Upper lobe of left lung (tissue), 6 donors: ENCODE measurements at places on chromosomes 11 and 22. TPM values are rescaled to one million over a fixed set of nuclear protein-coding genes. Genes with fewer than 3 reads are reported as not detected.

GRCh38 chr22:19717691-19718455 is 3.6 kb downstream of the SEPTIN5 start:
- peaks cover 45% of the 10 kb centered on the region for H3K4me1 ChIP-seq
- DNase-seq = peak; percentile 75
- H3K36me3 ChIP-seq = peaks cover 5% of the 10 kb centered on the region
- peaks cover 33% of the 10 kb centered on the region for H3K27me3 ChIP-seq
- peak overlapping the region; percentile 80 for H3K4me3 ChIP-seq

Gene KCNJ11
- 6.8 TPM for total RNA-seq

Gene CST6
- 37.3 TPM for total RNA-seq

Gene SLCO2B1
- total RNA-seq = 251 TPM

Gene PRSS23
- 87.0 TPM for total RNA-seq

Gene ZBTB16
- total RNA-seq = 322 TPM

DNA sequence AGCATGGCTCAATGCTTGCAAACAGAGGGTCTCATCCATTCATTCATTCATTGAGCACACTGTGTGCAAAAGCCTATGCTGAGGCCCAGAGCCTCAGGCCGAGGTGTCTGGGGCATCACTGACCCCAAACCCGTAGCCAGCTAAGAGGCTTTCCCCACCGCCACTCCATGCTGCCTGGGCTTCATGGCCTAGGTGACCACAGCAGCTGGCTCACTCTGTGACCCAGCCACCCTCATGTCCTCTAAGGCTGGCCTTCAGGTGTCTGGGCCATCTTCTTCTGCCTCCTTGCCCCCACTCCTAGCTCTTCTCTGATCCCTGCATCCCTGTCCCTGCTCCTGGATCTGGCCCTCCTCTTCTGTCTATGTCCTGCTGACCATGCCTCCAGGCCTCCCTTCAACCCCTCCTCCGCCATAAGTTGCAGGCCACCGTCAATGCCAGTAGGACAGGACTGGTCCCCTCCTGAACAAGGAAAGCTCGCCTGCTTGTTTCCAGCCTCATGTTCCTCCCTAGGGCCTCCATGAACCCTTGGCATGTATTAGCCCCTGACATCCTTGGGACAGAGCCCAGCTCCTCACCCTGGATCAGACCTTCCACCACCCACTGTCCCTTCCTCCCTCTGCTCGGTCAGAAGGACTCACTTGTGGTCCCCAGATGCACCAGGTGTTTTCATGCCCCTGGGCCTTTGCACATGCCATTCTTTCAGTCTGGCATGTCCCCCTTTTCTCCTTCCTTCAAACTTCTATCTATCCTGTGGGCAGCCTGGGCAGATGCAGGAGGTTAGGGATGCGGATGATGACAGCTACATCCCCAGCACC is 92.8 kb downstream of the MYEOV start:
- DNase-seq = no peak
- H3K36me3 ChIP-seq = no peaks in the 10 kb centered on the region
- H3K4me1 ChIP-seq = no peaks in the 10 kb centered on the region
- no peak overlapping the region for H3K27ac ChIP-seq

DNA sequence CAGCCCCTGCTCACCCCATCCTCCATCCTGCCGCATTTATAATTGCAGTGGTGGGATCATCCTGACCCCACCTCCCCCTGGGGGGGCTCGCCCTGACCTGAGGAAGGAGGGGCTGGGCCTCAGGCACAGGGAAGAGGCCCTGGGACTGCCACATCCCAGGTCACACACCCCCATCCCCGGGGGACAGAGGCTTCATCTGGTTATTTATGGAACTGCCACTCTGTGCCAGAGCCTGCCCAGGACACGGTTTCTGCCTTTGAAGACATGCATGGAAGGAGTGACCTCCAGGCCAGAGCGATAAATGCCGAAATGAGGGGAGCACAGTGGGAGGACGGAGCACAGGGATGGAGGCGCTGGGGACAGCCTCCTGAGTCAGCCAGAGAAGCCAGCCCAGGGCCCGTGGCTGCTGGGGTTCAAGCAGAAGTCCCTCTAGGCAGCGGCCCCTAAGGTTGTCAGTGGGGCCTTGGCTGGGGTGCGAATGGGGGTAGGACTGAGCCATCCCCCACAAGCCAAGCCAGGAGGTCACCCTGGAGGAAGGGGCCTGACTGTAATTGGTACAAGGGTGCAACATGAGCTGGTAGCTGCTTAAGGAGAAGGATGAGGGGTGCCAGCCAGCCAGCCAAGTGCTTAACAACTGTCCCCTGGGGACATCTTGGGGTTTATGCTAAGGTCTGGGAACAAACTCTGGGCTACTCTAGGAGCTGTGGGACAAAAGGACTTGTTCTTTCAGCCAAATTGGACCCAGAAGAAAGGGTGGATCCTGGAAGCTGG is 51.4 kb upstream of the SHISAL1 start:
- no peak overlapping the region for H3K27ac ChIP-seq
- DNase-seq = no peak

DNA sequence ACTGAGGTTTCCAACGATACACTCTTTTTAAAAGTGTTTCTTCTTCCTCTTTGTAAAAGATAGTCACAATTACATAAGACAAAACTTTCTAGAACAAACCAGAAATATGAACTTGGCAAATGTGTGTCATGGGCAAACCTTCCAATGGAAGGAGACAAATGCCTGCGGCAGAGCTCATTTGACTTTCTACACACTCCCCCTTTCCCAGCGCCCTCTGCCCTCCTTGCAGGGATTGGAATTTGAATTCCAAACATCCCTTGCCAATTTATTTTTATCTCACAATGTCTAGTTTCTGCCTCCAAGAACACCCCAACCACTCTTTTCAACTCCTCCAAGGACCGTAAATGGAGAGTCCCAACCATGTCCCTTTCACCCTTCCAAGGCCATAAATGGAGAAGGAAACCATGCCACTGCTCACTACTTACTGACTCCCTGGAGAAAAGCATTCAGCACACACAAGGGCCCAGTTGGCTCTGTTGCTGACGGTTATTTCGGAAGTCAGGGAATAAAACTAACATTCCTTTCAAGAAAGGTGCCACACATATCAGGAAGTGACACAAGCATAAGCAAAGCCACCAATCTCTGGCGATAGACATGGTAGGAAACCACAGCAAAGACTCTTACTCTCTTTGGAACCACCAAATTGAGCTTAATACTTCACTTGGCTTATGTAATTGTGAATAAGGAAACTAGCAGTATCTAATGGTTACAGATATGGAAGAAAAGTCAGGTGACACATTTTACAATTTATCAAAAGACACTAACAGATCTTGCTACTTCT is 15.0 kb upstream of the ESAM start:
- H3K36me3 ChIP-seq = peaks cover 14% of the 10 kb centered on the region
- H3K4me3 ChIP-seq = no peak overlapping the region
- DNase-seq = no peak
- no peaks in the 10 kb centered on the region for H3K4me1 ChIP-seq
- no peak overlapping the region for H3K27ac ChIP-seq

GRCh38 chr11:68927280-68928135 is 23.8 kb downstream of the IGHMBP2 start:
- no peak overlapping the region for H3K4me3 ChIP-seq
- peaks cover 20% of the 10 kb centered on the region for H3K36me3 ChIP-seq
- no peak overlapping the region for H3K27ac ChIP-seq

- no peaks in the 10 kb centered on the region for H3K27me3 ChIP-seq
- no peak overlapping the region for H3K27ac ChIP-seq
- DNase-seq = no peak
- H3K4me3 ChIP-seq = no peak overlapping the region
- H3K36me3 ChIP-seq = no peaks in the 10 kb centered on the region
- no peaks in the 10 kb centered on the region for H3K4me1 ChIP-seq
These were observed 61.0 kb upstream of the CDON start for GRCh38 chr11:126123686-126124085.

Gene RPL27A
- total RNA-seq = 833 TPM

Gene RTL10
- total RNA-seq = 20.1 TPM

DNA sequence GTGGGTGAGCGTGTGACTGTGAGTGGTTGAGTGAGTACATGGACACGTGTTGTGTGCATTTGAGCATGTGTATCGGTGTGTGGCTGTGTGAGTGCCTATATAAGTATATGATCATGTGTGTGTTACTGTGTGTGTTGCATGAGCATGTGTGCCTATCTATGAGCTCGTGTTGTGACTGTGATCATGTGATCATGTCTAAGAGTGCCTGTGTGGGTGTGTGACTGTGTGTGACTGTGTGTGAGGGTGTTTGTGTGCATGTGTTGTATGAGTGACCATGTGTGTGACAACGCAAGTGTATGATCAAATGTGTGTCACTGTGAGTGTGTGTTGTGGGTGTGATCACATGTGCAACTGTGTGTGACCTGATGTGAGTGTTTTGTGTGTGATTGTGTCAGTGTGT is 88.8 kb downstream of the UBASH3B start:
- H3K27me3 ChIP-seq = no peaks in the 10 kb centered on the region
- H3K27ac ChIP-seq = no peak overlapping the region
- H3K36me3 ChIP-seq = no peaks in the 10 kb centered on the region
- DNase-seq = no peak
- H3K4me3 ChIP-seq = no peak overlapping the region

Gene KCNQ1OT1
- total RNA-seq = 2.9 TPM

Gene LMNTD2
- 5.5 TPM for total RNA-seq

- H3K4me1 ChIP-seq = peaks cover 4% of the 10 kb centered on the region
- no peak overlapping the region for H3K4me3 ChIP-seq
- H3K36me3 ChIP-seq = peaks cover 71% of the 10 kb centered on the region
These were observed 5.8 kb upstream of the TBC1D10A start for GRCh38 chr22:30332551-30332950.

Gene FLRT1
- 0.09 TPM for total RNA-seq

DNA sequence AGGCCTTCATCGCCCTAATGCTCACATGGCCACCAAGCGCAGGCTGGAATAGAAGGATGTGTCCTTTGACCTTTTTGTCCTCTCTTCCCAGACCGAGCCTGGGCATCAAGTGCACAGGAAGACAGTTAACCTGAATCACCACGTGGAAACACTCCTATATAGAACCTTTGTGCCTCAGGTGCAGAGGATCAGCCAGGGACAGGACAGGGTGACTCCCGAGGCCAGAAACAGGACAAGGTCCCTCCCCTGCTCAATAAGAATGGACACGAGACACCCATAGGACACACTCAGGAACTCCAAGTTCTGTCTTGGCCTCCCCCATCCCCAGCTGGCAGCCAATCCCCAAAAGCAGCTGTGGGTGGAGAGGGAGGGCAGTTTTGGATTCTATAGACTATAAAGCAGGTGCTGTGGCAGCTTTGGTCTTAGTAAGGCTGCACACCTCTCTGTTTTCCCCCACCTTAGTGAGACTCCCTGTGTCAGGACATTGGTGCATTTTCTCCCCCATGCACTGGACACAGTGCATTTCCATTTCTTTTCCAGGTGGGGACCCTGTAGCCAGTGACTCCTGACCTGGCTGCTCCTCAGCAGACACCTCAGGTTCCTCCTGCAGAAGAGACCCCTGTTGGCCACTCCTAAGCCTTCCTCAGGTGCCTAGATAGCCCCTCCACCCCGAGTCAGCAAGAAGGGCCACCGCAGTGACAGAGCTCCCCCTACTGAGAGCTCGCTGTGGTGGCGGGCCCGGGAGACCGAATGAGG is 43.6 kb upstream of the POU2AF1 start:
- peaks cover 16% of the 10 kb centered on the region for H3K4me1 ChIP-seq
- H3K36me3 ChIP-seq = no peaks in the 10 kb centered on the region
- H3K27me3 ChIP-seq = no peaks in the 10 kb centered on the region
- H3K27ac ChIP-seq = no peak overlapping the region
- no peak overlapping the region for H3K4me3 ChIP-seq

DNA sequence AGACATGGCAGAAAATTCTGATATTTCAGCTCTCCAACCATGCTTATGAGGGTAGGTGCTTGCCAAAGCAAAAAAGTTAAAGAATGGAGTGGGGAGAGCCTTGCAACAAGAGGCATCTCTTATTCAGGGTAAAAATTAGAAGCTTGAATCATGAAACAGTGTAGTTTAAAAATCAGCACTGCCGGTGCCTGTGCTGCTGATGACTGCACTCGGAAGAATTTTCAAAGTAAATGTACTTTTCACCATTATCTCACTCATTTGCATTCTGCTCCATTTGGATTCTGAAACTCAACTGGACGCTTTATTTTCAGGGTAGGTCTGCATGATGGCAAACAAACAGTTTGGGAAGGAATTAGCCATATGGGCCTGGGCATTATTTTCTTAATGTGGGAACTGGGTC is 126.3 kb downstream of the KIRREL3 start:
- no peak overlapping the region for H3K4me3 ChIP-seq
- no peaks in the 10 kb centered on the region for H3K4me1 ChIP-seq
- H3K36me3 ChIP-seq = no peaks in the 10 kb centered on the region

GRCh38 chr22:40485813-40486667 is 115.6 kb downstream of the SGSM3 start:
- H3K27ac ChIP-seq = no peak overlapping the region
- peaks cover 34% of the 10 kb centered on the region for H3K4me1 ChIP-seq
- H3K36me3 ChIP-seq = no peaks in the 10 kb centered on the region
- no peaks in the 10 kb centered on the region for H3K27me3 ChIP-seq
- no peak overlapping the region for H3K4me3 ChIP-seq
- DNase-seq = no peak

- no peak overlapping the region for H3K27ac ChIP-seq
- H3K27me3 ChIP-seq = no peaks in the 10 kb centered on the region
- H3K4me3 ChIP-seq = no peak overlapping the region
- no peaks in the 10 kb centered on the region for H3K36me3 ChIP-seq
These were observed 442.2 kb upstream of the B3GAT1 start for GRCh38 chr11:134853992-134854991.

- no peak overlapping the region for H3K27ac ChIP-seq
- peaks cover 53% of the 10 kb centered on the region for H3K36me3 ChIP-seq
- no peaks in the 10 kb centered on the region for H3K4me1 ChIP-seq
- no peak overlapping the region for H3K4me3 ChIP-seq
- no peaks in the 10 kb centered on the region for H3K27me3 ChIP-seq
These were observed 44.3 kb downstream of the POLD3 start for GRCh38 chr11:74636630-74637184.

DNA sequence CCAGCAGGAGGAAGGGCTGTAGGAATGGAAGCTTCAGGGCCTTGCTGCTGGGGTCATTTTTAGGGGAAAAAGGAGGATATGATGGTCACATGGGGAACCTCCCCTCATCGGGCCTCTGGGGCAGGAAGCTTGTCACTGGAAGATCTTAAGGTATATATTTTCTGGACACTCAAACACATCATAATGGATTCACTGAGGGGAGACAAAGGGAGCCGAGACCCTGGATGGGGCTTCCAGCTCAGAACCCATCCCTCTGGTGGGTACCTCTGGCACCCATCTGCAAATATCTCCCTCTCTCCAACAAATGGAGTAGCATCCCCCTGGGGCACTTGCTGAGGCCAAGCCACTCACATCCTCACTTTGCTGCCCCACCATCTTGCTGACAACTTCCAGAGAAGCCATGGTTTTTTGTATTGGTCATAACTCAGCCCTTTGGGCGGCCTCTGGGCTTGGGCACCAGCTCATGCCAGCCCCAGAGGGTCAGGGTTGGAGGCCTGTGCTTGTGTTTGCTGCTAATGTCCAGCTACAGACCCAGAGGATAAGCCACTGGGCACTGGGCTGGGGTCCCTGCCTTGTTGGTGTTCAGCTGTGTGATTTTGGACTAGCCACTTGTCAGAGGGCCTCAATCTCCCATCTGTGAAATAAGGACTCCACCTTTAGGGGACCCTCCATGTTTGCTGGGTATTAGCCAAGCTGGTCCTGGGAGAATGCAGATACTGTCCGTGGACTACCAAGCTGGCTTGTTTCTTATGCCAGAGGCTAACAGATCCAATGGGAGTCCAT is 14.1 kb downstream of the IL10RA start:
- no peaks in the 10 kb centered on the region for H3K36me3 ChIP-seq
- H3K4me3 ChIP-seq = no peak overlapping the region
- H3K4me1 ChIP-seq = peaks cover 8% of the 10 kb centered on the region
- no peak for DNase-seq
- H3K27ac ChIP-seq = no peak overlapping the region
- H3K27me3 ChIP-seq = no peaks in the 10 kb centered on the region

GRCh38 chr11:66267379-66268243 is 828 bp upstream of the RAB1B start:
- peak overlapping the region; percentile 65 for H3K4me3 ChIP-seq
- peaks cover 3% of the 10 kb centered on the region for H3K36me3 ChIP-seq
- DNase-seq = peak; percentile 93
- H3K4me1 ChIP-seq = peaks cover 36% of the 10 kb centered on the region
- peak overlapping the region; percentile 97 for H3K27ac ChIP-seq

Gene C22orf31
- not detected for total RNA-seq
